ENCODE measurements at places on chromosomes 4 and X. TPM values are rescaled to one million over a fixed set of nuclear protein-coding genes. Genes with fewer than 3 reads are reported as not detected.

GRCh38 chr4:151107063-151107462, 7.6 kb downstream of the RPS3A start:
- DNase-seq: no peak
- no peak overlapping the region for H3K4me3 ChIP-seq
- H3K27me3 ChIP-seq: no peaks in the 10 kb centered on the region
- no peaks in the 10 kb centered on the region for H3K4me1 ChIP-seq
- H3K36me3 ChIP-seq: peaks cover 72% of the 10 kb centered on the region

Gene KIAA1210
- not detected for total RNA-seq

Gene ARHGAP24
- total RNA-seq: 12.6 TPM

DNA sequence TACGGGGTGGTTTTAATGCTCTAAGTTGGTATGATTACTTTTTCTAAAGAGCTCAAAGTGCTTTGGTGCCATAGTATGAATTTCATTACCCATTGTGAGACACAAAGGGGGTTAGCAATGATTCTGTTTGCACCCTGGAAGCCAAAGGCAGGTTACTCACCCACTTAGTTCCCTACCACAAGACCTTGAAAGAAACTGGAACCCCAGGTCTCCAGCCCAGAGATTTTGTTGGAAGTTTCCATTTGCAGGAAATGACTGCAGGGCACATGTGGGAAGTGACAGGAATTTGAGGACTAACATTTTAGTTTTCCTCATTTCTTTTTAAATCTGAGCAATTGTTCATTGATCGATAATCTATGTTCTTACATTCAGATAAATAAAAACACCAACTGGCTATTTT, 1.8 kb upstream of the HS3ST1 start:
- H3K4me1 ChIP-seq: no peaks in the 10 kb centered on the region
- no peaks in the 10 kb centered on the region for H3K36me3 ChIP-seq
- DNase-seq: no peak
- no peak overlapping the region for H3K4me3 ChIP-seq

Gene GAGE13
- total RNA-seq: 79.1 TPM

DNA sequence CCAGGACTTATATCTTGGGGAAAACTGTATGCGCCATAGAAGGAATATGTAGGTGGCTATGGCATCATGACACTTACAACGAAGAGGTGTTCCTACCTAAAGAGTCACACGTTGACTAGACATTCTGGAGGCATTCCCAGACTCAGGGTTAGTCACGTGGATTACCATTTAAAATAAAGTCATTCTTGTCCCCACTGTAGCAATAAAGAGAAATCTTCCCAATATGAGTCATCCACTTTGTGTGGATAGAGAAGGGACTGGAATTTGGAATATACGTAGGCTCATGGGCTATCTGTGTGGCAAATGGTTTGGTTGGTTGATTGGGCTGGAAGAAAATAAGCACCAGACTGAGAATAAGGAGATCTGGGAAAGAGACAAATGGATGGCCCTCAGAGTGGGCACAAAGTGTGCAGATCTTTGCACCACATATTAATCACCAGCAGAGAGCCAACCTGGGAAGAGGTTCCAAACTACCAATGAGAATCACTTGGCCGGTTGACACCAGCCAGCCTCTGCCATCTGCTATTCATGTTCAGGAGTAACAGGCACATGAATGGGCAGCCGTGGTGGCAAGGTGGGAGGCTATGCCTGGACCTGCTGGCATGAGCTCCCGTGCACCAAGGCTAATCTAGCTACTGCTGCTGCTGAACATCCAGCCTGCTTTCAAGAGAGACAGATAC, 41.0 kb downstream of the MTNR1A start:
- H3K36me3 ChIP-seq: no peaks in the 10 kb centered on the region
- peaks cover 16% of the 10 kb centered on the region for H3K27me3 ChIP-seq
- H3K27ac ChIP-seq: no peak overlapping the region
- H3K4me3 ChIP-seq: no peak overlapping the region
- H3K4me1 ChIP-seq: no peaks in the 10 kb centered on the region
- no peak for DNase-seq

DNA sequence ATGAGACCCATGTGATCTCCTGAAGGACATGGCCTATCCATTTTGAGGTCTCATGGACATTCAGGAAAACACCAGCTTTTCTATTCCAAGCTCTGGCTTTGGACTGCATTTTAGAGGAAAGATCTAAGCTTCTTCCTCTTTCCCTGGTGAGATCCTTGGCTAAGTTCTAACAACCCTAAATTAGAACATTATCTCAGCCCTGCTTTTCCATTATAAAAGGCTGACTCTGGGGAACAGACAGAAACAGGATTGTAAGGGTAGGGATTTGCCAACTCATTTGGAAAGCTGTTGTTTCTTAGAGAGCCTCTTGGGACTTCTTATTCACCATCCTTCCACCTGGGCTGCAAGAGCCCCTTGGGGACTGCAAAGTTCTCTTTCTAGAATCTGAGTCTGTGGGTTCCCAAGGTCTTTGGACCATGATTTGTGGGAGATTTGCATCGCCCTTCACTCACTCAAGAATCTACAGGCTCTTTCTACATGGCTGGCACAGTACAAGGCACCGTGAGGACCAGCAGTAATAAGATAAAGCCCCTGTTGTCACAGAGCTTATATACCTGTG, 146.9 kb downstream of the FNIP2 start:
- H3K27ac ChIP-seq: no peak overlapping the region
- H3K4me3 ChIP-seq: no peak overlapping the region
- H3K27me3 ChIP-seq: no peaks in the 10 kb centered on the region
- no peaks in the 10 kb centered on the region for H3K4me1 ChIP-seq
- H3K36me3 ChIP-seq: no peaks in the 10 kb centered on the region
- no peak for DNase-seq

- DNase-seq: no peak
- no peak overlapping the region for H3K27ac ChIP-seq
- no peaks in the 10 kb centered on the region for H3K4me1 ChIP-seq
- no peaks in the 10 kb centered on the region for H3K27me3 ChIP-seq
Measured at GRCh38 chr4:38740303-38740702, 42.5 kb downstream of the TLR10 start.

- H3K4me1 ChIP-seq: peaks cover 34% of the 10 kb centered on the region
- no peak overlapping the region for H3K4me3 ChIP-seq
- no peaks in the 10 kb centered on the region for H3K36me3 ChIP-seq
- H3K27me3 ChIP-seq: no peaks in the 10 kb centered on the region
- H3K27ac ChIP-seq: no peak overlapping the region
- DNase-seq: no peak
Measured at GRCh38 chrX:124347242-124347641, 879 bp downstream of the SH2D1A start.

Gene DRD5
- not detected for total RNA-seq

- no peak overlapping the region for H3K27ac ChIP-seq
- no peak overlapping the region for H3K4me3 ChIP-seq
- no peaks in the 10 kb centered on the region for H3K27me3 ChIP-seq
- no peaks in the 10 kb centered on the region for H3K4me1 ChIP-seq
- no peak for DNase-seq
Measured at GRCh38 chr4:163415668-163416067, 57.9 kb downstream of the TKTL2 start.

- no peak overlapping the region for H3K4me3 ChIP-seq
- H3K36me3 ChIP-seq: no peaks in the 10 kb centered on the region
- no peaks in the 10 kb centered on the region for H3K4me1 ChIP-seq
Measured at GRCh38 chrX:122626871-122627270, 557.2 kb upstream of the GRIA3 start.

DNA sequence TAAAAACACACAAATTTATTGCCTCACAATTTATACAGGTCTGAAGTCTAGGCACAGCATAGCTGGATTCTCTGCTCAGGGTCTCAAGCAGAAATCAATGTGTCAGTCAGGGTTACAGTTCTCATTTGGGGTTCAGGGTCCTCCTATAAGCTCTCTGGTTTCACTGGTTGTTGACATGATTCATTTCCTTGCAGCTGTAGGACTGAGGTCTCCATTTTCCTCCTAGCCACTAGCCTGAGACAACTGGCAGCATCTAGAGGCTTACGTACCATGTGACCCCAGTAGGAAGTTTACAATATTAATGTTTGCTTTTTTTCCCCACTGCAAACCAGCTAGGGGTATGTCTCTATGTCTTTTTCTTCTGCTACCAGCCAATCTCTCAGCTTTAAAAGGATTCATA, 102.5 kb downstream of the CPEB2 start:
- no peak for DNase-seq
- no peak overlapping the region for H3K27ac ChIP-seq
- no peak overlapping the region for H3K4me3 ChIP-seq
- no peaks in the 10 kb centered on the region for H3K36me3 ChIP-seq
- no peaks in the 10 kb centered on the region for H3K27me3 ChIP-seq

GRCh38 chrX:39327705-39328104, 526.4 kb downstream of the MID1IP1 start:
- H3K4me1 ChIP-seq: no peaks in the 10 kb centered on the region
- no peaks in the 10 kb centered on the region for H3K27me3 ChIP-seq
- H3K36me3 ChIP-seq: no peaks in the 10 kb centered on the region
- H3K27ac ChIP-seq: no peak overlapping the region
- H3K4me3 ChIP-seq: no peak overlapping the region

DNA sequence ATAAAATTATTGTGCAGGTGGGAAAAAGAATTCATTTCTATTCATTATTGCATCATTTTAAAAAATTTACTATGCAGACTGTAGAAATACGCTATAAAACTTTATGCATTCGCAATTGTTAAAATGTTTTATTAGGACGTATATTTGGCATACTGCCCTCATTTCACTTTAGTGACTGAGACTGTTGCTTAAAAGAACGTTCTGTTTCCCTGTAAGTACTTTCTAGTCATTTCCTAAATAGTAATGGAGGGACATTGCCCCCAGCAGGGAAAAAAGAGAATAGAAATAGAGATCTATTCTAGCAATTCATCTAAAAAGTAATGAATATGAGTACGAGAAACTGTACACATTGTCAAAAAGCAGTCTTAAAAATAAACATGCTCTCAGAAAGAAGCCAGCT, 1295.8 kb upstream of the TENM3 start:
- H3K4me1 ChIP-seq: no peaks in the 10 kb centered on the region

DNA sequence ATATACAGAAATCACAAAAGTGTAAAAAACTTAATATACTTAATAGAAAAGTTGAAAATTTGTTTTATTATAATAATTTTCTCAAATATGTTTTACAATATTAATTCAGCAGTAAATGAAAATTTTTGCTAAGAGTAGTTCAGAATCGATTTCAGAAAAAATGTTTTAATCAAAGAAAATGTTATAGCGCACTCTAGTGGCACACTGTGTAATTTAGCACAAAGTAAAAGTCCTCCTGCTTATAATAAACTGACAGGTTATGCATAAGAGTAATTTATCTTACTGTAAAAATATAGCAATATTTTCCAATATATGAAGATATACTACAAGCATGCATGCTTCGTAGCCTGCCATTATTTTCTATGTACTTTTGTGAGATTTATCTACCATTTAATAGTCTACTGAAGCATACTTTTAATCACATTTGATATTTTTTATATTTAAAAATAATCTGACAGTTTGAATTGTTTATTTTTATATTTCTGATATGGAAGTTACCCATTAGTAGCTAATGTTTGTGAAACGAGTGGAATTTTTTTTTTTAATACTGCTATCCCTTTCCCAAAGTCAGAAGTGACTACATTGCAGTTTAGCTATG, 217.9 kb upstream of the KLHL4 start:
- DNase-seq: peak; percentile 3
- H3K4me3 ChIP-seq: no peak overlapping the region
- no peaks in the 10 kb centered on the region for H3K27me3 ChIP-seq
- no peaks in the 10 kb centered on the region for H3K36me3 ChIP-seq

DNA sequence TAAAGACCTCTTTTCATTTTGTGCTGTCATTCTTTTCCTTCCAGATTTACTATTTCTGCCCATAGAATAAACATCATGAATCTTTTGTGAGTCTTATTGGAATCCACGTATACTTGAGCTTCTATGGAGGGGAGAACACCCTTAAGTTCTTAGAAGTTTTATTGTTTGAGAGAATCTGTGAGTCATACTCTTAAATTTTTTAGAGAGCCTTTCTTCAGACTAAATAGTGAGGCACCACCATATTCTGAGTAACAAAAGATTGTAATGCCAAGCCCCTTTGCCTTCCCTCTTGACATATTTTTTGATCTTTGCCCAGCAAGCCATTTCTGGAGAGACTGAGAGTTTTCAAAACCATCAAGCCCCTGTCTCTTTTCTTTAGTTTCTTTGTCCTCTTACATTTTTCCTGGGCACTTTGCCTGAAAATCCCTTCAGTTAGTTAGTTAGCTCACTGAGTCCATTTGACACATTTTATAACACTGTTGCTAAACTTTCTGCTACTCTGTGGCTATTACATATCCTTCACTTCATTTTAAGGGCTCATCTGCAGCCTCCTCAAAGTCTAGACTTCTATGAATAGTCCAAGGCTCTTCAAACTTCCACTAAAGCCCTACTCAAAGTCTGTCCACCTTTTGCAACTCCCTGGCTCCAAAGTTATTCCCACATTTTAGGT, 65.3 kb upstream of the NDUFC1 start:
- no peaks in the 10 kb centered on the region for H3K27me3 ChIP-seq
- no peak overlapping the region for H3K4me3 ChIP-seq
- H3K4me1 ChIP-seq: no peaks in the 10 kb centered on the region

- no peaks in the 10 kb centered on the region for H3K4me1 ChIP-seq
- DNase-seq: no peak
- H3K36me3 ChIP-seq: no peaks in the 10 kb centered on the region
- H3K4me3 ChIP-seq: no peak overlapping the region
Measured at GRCh38 chr4:181173046-181173445, 1070.2 kb upstream of the TENM3 start.

- no peak overlapping the region for H3K4me3 ChIP-seq
- no peaks in the 10 kb centered on the region for H3K27me3 ChIP-seq
- no peak overlapping the region for H3K27ac ChIP-seq
- H3K36me3 ChIP-seq: no peaks in the 10 kb centered on the region
- no peak for DNase-seq
Measured at GRCh38 chr4:185112104-185112503, 31.0 kb upstream of the SLC25A4 start.

GRCh38 chrX:124393238-124393637, 46.9 kb downstream of the SH2D1A start:
- no peak for DNase-seq
- no peaks in the 10 kb centered on the region for H3K4me1 ChIP-seq
- no peak overlapping the region for H3K27ac ChIP-seq
- H3K4me3 ChIP-seq: no peak overlapping the region

DNA sequence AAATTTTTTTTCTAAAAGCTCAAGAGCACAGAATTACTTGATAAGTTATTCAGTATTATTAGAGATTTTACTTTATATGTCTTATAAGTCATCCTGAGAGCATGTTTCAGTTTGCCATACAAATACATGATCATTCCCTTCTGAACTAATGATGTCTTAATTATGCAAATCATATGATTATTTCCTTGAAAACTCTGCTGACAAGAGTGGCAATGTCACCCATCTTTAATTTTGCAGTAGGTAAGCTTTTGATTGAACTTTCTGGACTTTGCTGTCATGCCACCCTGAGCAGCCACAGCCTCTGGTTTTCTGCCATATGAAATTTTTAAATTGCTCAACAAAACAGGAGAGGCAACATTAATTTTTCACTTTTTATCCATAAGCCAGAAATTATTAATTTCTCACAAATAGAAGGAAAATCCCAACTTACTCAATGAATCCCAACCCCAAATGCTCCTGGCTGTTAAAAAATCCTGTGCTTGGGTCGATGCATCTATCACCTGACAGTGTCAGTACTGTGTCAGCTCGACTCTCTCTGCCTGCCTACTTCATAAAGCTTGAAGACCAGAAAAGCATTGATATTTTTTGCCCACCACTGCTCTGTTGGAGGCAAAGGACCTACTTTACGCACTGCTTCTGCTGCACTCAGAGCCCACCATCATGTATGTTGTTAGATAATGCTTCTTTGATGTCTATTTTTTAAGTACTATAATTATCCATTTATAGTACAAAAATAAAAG, 11.6 kb upstream of the HADH start:
- no peak overlapping the region for H3K4me3 ChIP-seq
- H3K36me3 ChIP-seq: no peaks in the 10 kb centered on the region
- DNase-seq: no peak
- no peaks in the 10 kb centered on the region for H3K27me3 ChIP-seq
- no peaks in the 10 kb centered on the region for H3K4me1 ChIP-seq
